Thymus (tissue), 14 donors: ENCODE measurements at places on chromosomes 2 and 18. TPM values are rescaled to one million over a fixed set of nuclear protein-coding genes. Genes with fewer than 3 reads are reported as not detected.

- H3K27me3 ChIP-seq = no peaks in the 10 kb centered on the region
- H3K36me3 ChIP-seq = no peaks in the 10 kb centered on the region
- no peak overlapping the region for H3K27ac ChIP-seq
- no peak for DNase-seq
- no peak overlapping the region for H3K4me3 ChIP-seq
Measured at GRCh38 chr2:224513991-224514390, 71.2 kb downstream of the CUL3 start.

The SERPINB4 gene
- 2.5 TPM for total RNA-seq

DNA sequence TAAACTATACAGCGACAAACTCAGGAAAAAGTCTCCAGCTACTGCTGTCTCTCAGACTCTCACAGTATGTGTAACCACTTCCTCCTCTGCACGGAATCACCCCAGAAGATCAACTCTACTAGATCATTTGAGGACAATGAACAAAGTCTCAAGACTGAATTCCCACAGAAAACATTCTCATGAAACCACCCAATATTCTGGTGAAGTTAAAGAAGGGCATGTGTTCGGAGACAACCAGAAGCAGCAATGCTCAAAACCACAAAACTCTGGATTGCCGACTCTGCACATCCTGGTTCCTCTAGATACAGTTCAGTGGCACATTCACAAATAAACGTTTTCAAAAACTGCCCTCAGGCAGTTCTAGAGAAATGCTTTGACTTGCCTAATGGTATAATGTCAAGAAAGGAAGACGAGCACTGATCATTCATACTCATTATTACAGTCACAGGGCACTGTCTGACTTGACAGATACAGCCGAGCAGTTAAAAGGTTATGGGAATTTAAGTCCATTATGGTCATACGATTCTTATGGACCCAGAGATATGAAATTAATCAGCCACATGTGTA is 91.9 kb upstream of the STK17B start:
- no peaks in the 10 kb centered on the region for H3K27me3 ChIP-seq
- H3K4me3 ChIP-seq = peak overlapping the region; percentile 8
- H3K27ac ChIP-seq = peak overlapping the region; percentile 87
- peaks cover 10% of the 10 kb centered on the region for H3K4me1 ChIP-seq
- H3K36me3 ChIP-seq = no peaks in the 10 kb centered on the region

The LONRF2 gene
- 0.24 TPM for total RNA-seq

DNA sequence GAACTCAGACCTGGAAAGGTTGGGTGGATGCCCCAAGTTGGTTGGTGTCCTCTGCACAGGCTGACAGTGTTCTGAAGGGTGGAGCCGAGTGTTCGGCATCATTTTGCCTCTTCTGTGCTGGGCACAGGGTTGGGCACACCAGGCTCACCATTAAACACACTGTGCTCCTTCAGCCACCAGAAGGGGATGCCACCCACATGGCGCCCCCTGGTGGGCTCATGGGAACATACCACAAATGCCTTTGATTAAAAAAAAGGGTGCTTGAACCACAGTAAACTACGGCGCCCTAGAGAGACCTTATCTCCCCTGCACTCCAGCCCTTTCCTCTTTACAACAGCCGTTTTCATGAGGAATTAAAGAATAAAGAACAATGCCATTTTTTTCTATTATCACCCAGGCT is 89.4 kb downstream of the CELF4 start:
- H3K27ac ChIP-seq = no peak overlapping the region
- H3K4me1 ChIP-seq = no peaks in the 10 kb centered on the region
- DNase-seq = peak; percentile 9
- H3K27me3 ChIP-seq = no peaks in the 10 kb centered on the region
- no peak overlapping the region for H3K4me3 ChIP-seq
- no peaks in the 10 kb centered on the region for H3K36me3 ChIP-seq

- no peak for DNase-seq
- H3K4me3 ChIP-seq = no peak overlapping the region
- H3K36me3 ChIP-seq = no peaks in the 10 kb centered on the region
- H3K27me3 ChIP-seq = no peaks in the 10 kb centered on the region
- H3K4me1 ChIP-seq = peaks cover 37% of the 10 kb centered on the region
Measured at GRCh38 chr2:60391649-60392375, 161.6 kb downstream of the BCL11A start.

The SH3BP4 gene
- total RNA-seq = 6.2 TPM

GRCh38 chr2:133586978-133587377 is 18.7 kb upstream of the NCKAP5 start:
- H3K27me3 ChIP-seq = no peaks in the 10 kb centered on the region
- no peaks in the 10 kb centered on the region for H3K36me3 ChIP-seq
- DNase-seq = no peak
- H3K4me3 ChIP-seq = no peak overlapping the region
- H3K4me1 ChIP-seq = no peaks in the 10 kb centered on the region
- H3K27ac ChIP-seq = no peak overlapping the region

DNA sequence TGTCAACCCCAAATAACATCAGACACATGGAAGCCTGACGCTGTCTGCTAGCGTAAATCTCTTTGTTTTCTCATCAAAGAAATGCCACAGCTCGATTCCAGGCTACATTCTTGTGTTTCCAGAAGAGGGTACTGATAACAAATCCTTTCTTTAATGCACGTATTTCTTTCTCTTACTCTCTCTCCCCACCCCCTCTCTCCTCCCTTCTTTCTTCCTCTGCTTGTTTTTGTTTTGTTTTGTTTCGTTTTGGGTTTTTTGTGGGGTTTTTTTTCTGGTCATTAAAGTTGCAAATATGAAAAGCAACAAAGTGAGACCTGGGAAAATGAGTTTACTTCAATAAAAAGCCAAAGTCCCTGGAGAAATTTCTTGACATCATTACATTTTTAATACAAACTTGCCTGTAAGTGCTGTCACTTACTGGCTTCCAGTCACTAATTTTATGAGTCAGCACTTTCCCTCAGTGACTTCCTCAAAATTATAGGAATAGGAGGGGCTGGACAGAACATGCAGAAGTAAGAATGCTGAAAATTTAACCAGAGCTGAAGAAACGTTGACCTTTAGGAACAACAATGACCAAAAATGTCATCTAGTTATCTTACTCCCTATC is 106.7 kb upstream of the NABP1 start:
- no peak overlapping the region for H3K4me3 ChIP-seq
- no peaks in the 10 kb centered on the region for H3K36me3 ChIP-seq
- H3K27me3 ChIP-seq = peaks cover 8% of the 10 kb centered on the region
- no peak overlapping the region for H3K27ac ChIP-seq
- no peaks in the 10 kb centered on the region for H3K4me1 ChIP-seq

DNA sequence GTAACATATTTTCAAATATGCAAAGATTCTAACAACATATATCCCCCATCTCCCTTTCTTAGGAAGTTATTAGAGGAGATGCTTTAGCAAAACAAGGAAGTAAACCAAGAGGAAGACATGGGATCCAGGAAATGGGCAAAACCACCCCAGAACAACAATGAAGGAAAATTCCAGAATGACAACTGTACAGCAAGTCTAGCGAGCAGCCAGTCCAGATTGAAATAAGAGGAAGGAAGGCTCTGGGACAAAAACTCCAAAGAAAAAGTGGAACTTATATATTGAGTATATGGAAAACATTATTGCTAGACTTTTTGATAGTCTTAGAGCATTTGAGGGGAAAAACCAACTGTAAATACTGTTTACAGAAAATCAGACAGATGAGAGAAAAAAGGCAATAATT is 2.9 kb upstream of the ARPC2 start:
- H3K4me1 ChIP-seq = peaks cover 8% of the 10 kb centered on the region
- H3K27me3 ChIP-seq = no peaks in the 10 kb centered on the region
- no peaks in the 10 kb centered on the region for H3K36me3 ChIP-seq
- H3K4me3 ChIP-seq = no peak overlapping the region

The CAVIN2 gene
- 4.3 TPM for total RNA-seq

The CENPO gene
- total RNA-seq = 15.1 TPM

The POTEI gene
- total RNA-seq = 0.14 TPM

The CNTNAP5 gene
- total RNA-seq = 0.14 TPM

GRCh38 chr2:41735476-41735875 is 312.3 kb upstream of the PKDCC start:
- DNase-seq = no peak
- no peaks in the 10 kb centered on the region for H3K27me3 ChIP-seq
- H3K4me1 ChIP-seq = no peaks in the 10 kb centered on the region
- no peaks in the 10 kb centered on the region for H3K36me3 ChIP-seq
- no peak overlapping the region for H3K4me3 ChIP-seq
- H3K27ac ChIP-seq = no peak overlapping the region

The DUSP2 gene
- 60.0 TPM for total RNA-seq

GRCh38 chr18:37505321-37505720 is 60.3 kb downstream of the CELF4 start:
- H3K4me3 ChIP-seq = no peak overlapping the region
- H3K36me3 ChIP-seq = no peaks in the 10 kb centered on the region
- H3K27ac ChIP-seq = no peak overlapping the region
- no peak for DNase-seq

DNA sequence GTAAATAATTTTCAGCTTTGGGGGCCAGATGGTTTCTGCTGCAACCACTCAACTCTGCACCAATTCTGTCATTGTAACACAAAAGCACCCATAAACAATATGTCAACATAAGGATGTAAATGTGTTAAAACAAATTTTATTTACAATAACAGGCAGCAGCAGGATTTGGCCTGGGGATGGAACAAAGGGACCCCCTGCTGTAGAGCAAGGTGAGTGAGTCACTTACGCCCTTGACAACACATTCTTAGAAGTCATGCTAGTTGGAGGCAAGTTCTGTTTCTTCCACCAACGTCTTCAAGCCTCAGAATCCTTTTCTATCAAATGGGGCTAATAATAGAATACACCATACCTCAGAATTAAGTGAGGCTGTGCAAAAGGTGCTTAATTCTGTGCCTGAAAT is 610.2 kb upstream of the SYT4 start:
- H3K27me3 ChIP-seq = no peaks in the 10 kb centered on the region
- no peak overlapping the region for H3K27ac ChIP-seq
- no peaks in the 10 kb centered on the region for H3K4me1 ChIP-seq
- DNase-seq = no peak

DNA sequence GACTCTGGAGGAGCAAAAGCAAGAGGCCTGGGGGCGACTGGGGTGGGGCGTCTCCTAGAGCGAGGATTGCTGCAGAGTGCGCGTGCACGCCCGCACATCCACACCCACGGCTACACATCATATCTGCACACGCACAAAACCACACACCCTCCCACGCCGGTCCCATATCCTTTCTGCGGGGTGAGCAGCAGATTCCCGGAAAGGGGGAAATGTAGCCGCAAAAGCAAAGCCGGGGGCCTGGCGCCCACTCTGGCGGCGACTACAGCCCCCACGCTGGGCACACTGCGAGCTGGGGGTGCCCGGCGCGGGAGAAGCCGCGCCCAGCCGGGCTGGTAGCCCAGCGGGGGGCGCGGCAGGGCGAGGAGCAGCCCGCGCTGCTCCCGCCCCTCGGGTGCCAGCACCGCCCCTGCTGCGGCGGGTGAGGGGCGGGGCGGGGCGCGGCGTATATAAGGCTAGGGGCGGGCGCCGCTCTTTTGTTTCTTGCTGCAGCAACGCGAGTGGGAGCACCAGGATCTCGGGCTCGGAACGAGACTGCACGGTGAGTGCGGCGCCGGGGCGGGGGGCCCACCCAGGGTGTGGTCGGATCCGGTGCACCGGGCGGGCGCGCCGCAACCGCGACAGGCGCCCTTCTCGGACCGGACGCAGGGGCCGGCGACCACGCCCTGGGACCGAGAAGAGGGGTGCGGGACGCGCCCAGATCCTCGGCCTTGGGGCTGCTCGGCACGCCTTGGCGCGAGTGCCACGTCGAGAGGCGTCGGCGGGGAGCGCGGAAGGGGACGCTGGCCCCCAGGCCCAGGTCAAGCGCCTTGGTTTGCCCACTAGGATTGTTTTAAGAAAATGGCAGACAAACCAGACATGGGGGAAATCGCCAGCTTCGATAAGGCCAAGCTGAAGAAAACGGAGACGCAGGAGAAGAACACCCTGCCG is at the start of gene TMSB10:
TMSB10 (plus strand) TSS at position 476 of the 927 bp plus-strand sequence.
- peaks cover 5% of the 10 kb centered on the region for H3K27me3 ChIP-seq
- H3K36me3 ChIP-seq = peaks cover 6% of the 10 kb centered on the region
- peaks cover 26% of the 10 kb centered on the region for H3K4me1 ChIP-seq
- H3K4me3 ChIP-seq = peak within 1 kb of the TSS; percentile 97

The CCDC150 gene
- total RNA-seq = 8.6 TPM

GRCh38 chr2:197997083-197997541 is 192.7 kb downstream of the PLCL1 start:
- H3K36me3 ChIP-seq = no peaks in the 10 kb centered on the region
- H3K27ac ChIP-seq = no peak overlapping the region
- H3K27me3 ChIP-seq = no peaks in the 10 kb centered on the region
- no peak for DNase-seq
- peaks cover 6% of the 10 kb centered on the region for H3K4me1 ChIP-seq
- no peak overlapping the region for H3K4me3 ChIP-seq

- H3K27me3 ChIP-seq = no peaks in the 10 kb centered on the region
- no peak overlapping the region for H3K4me3 ChIP-seq
- no peak overlapping the region for H3K27ac ChIP-seq
- H3K4me1 ChIP-seq = no peaks in the 10 kb centered on the region
Measured at GRCh38 chr18:74949611-74950010, 259.3 kb downstream of the PTGR3 start.

DNA sequence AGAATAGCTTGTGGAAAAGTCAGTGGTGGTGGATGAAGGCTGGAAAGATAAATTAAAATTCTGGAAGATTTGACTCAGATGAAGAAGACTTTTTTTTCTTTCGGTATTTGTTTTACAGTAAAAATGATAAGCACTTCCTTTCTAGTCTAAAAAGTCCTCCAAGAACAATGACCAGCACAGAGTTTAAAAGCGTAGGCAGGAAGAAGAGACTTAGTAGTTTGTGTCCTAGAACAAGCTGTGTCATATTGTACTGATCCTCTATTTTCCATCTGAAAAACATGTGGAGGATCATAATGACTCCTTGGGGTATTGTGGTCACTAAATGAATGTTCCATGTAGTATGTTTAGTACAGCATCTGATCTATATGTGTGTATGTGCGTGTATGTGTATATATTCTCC is 132.4 kb upstream of the FSHR start:
- H3K4me1 ChIP-seq = no peaks in the 10 kb centered on the region
- no peaks in the 10 kb centered on the region for H3K27me3 ChIP-seq
- no peak overlapping the region for H3K4me3 ChIP-seq
- no peak overlapping the region for H3K27ac ChIP-seq
